ENCODE measurements at places on chromosomes 3 and 15.

- DNase-seq: no peak
These were observed 61.4 kb upstream of the KLF13 start for GRCh38 chr15:31265090-31265870.

- no peak for DNase-seq
These were observed 23.0 kb upstream of the ANP32A start for GRCh38 chr15:68843425-68844311.

- no peak for DNase-seq
These were observed 87.5 kb upstream of the MYO5C start for GRCh38 chr15:52383100-52383588.

DNA sequence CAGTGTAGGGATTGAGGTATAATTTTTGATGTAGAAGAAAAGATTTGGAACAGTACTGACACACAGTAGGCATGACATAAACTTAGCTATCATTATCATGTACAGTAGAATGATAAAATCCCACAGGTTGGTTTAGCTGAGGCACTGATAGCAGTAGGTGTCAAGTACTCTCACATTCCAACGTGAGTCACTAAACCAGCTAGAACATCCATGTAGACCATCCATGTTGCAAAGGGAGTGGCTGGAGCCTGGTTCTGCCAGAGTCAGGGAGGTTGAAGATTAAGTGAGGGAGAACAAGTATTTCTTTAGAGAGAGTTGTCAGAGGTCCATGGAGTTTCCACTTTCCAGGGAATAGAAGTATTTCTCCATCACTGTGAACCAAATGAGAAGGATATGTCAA, 157.2 kb upstream of the TMEM108 start:
- DNase-seq: no peak

- DNase-seq: no peak
These were observed 34.1 kb downstream of the PTPN23 start for GRCh38 chr3:47414666-47415587.

- DNase-seq: no peak
These were observed at the start of gene DLL4 for GRCh38 chr15:40928821-40929659. Gene DLL4 (plus strand): TSS chr15:40929340. CDS start chr15:40929669, 329 bp downstream.

GRCh38 chr15:45180201-45180600, 7.6 kb downstream of the SHF start:
- DNase-seq: no peak

- no peak for DNase-seq
These were observed 25.6 kb upstream of the NR2E3 start for GRCh38 chr15:71784719-71785118.

DNA sequence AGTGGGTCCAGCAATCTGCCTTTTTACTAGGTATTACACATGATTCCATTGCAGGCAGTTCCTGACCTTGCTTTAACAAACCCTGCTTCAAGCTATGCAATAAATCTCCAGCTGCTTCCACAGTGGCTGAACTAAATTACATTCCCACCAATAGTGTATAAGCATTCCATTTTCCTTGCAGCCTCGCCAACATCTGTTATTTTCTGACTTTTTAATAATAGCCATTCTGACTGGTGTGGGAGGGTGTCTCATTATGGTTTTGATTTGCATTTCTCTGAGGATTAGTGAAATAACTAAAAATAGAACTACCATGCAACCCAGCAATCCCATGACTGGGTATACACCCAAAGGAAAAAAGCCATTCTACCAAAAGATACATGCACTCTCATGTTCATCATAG, 36.4 kb upstream of the DNAJC13 start:
- no peak for DNase-seq

GRCh38 chr3:160108362-160108761, 116.9 kb upstream of the C3orf80 start:
- no peak for DNase-seq

- no peak for DNase-seq
These were observed 22.4 kb upstream of the GUCA1C start for GRCh38 chr3:108976058-108976457.

DNA sequence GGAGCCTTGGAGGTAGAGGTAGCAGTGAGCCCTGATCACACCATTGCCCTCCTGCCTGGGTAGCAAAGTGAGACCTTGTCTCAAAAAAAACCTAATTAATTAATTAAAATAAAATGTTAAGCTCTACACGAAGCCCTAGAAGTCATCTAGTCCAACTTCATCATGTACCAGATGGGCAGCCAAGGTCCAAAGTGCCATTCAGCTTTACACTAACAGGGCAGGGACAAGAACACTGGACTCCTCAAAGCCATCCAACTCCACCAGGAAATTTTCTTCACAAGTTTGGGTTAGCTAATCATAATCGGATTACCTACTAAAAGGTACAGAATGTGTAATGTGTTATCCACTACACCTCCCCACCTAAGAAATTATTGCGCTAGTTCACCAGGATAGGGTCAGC, 48.8 kb downstream of the WWTR1 start:
- DNase-seq: no peak

DNA sequence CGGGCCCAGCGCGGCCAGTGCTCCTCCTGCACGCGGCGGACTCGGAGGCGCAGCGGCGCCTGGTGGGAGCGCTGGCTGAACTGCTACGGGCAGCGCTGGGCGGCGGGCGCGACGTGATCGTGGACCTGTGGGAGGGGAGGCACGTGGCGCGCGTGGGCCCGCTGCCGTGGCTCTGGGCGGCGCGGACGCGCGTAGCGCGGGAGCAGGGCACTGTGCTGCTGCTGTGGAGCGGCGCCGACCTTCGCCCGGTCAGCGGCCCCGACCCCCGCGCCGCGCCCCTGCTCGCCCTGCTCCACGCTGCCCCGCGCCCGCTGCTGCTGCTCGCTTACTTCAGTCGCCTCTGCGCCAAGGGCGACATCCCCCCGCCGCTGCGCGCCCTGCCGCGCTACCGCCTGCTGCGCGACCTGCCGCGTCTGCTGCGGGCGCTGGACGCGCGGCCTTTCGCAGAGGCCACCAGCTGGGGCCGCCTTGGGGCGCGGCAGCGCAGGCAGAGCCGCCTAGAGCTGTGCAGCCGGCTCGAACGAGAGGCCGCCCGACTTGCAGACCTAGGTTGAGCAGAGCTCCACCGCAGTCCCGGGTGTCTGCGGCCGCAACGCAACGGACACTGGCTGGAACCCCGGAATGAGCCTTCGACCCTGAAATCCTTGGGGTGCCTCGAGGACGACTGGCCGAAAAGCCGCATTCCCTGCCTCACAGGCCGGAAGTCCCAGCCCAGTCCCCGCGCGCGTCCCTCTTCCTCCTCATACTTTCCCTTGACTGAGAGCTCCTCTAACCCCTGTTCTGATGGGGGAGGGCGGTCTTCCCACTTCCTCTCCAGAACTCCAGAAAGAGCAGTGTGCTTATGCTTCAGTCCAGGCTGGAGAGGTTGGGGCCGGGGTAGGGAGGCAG, 1.4 kb upstream of the IL17RC start:
- DNase-seq: no peak

- DNase-seq: no peak
These were observed 289 bp downstream of the PCSK6 start for GRCh38 chr15:101489237-101489598.

DNA sequence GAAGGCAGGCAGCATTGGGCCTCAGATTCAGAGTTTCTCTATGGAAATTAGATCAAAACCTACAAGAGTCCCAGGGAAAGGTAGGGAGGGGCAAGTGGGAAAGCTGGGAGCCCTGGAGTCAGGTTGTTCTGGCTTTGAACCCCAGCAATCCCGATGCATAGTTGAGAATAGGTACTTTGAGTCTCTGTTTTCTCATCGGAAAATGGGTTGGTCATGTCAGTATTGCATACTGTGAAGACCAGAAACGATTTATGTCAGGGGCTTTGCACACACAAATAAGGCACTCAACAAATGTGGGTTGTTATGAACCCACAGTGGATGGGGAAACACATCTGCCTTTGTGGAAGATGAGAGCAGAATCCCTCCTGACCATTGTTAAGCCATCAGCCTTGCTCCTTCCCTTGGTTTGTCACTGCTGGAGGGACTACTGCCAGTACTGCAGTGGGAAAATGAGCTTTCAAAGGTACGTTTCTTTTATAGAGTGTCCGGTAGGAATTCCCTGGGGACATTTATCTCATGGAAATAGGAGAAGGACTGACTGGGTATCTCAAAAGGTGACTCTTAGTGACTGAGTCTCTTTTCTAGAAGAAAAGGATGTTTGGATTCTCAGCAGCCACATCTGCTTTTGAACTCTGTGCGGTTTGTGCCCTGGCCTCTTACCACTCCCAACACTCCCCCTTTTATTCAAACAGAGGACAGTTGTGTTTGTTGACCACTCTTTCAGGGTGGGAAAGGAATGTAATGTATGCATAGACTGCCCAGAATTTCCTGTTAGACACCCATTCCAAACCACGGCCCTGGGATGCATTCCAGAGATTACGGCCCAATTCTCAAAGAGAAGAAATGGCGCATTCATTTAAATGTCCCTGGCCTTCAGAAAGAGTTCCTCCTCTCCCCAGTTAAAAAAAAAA, 54.6 kb upstream of the VILL start:
- no peak for DNase-seq

DNA sequence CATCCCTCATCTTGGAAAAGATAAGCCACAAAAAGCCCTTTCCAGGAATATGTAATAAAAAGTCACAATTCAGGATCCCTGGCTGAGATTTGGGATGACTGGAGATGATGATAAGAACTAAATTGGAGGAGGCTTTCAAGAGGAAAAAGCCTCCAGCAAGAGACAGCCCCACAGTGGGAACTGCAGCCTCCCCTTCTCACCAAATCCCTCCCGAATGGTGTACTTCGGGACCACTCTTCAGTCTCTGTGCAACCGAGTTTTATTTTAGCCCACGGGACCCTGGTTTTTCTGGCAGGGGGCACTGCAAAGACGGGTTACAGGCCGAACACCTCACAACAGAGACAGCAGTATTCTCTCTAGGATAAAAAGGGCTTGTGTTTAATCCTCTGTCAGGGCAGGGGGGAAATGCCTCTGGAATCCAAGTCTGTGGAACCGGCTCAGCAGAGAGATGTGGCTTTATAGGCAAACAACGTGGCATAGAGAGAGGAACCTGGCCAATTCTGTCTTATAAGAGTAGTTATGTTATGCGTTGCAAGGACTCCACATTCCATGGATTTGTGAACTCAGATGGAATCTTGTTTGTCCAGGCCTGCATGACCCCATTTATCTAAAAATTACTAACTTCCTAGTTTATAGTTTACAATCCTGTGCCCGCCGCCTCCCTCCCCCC, 1.2 kb upstream of the LMCD1 start:
- no peak for DNase-seq

DNA sequence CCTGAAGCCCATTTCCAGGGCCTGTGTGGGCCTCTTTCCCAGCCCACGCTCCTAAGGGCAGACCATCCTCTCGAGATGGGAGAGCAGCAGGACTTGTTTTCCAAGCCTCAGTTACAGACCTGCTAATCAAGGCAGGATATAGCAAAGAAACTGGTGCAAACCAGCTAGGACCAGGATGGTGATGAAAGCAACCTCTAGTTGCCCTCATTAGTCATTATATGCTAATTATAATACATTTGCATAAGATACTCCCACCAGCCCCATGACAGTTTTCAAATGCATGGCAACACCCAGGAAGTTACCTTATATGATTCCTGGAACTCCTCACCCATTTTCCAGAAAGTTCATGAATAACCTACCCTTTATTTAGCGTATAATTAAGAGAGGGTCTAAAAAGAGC, 34.4 kb upstream of the TRH start:
- DNase-seq: no peak

DNA sequence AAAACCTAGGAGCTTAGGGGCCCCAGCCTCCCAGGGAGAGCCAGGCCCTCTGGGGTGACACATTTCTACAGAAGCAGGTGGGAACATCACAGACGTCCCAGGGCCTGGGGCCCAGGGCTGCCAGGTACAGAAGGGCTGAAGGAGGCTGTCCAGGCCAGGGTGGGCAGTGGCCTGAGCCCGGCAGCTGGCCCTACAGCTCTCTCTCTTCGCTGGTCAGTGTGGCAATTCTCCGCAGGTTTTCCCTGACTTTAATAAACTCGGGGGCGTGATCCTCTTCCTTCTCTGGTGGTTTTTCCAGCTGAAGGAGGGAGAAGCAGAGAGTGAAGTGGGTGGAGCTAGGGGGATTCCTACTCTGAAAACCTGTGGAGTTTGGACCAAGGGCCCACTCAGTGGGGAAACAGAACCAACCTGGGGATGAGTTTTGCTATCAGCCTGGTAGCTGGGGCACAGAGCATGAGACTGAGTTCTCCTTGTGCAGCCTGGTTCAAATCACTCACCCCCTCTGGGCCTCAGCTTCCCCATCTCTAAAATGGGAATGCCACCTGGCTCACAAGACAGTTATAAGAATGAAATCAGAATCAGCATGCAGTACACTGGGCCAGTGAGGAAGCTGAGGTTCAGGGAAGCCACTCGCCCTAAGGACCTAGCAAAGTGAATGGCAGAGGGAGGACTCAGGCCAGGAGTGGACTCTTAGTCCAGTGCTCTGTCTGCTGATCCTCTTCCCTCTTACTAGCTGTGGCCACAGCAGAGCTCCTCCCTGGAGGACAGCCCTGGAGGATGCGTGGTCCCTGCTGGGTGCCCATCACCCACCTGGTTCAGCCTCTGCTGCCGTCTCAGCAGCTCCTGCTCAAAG, 10.6 kb downstream of the FAM107A start:
- DNase-seq: no peak

DNA sequence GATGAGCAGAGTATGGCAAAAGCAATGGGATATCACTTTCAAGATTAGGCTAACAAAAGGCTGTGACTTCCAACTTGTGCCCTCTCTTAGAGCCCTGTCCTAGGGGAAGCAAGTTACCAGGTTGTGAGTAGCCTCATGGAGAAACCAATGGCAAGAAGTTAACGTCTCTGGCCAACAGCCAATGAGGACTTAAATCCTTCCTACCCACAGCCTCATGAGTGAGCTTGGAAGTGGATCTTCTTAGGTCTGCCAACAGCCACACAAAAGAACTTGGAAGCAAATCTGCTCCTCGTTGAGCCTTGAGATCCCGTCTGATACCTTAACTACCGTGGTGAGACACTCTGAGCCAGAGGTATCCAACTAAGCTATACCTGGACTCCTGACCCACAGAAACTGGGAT, 5.7 kb downstream of the NME9 start:
- DNase-seq: no peak

GRCh38 chr3:161199926-161200325, 21.2 kb upstream of the NMD3 start:
- DNase-seq: no peak

GRCh38 chr3:176633511-176633910, 563.8 kb downstream of the TBL1XR1 start:
- no peak for DNase-seq

DNA sequence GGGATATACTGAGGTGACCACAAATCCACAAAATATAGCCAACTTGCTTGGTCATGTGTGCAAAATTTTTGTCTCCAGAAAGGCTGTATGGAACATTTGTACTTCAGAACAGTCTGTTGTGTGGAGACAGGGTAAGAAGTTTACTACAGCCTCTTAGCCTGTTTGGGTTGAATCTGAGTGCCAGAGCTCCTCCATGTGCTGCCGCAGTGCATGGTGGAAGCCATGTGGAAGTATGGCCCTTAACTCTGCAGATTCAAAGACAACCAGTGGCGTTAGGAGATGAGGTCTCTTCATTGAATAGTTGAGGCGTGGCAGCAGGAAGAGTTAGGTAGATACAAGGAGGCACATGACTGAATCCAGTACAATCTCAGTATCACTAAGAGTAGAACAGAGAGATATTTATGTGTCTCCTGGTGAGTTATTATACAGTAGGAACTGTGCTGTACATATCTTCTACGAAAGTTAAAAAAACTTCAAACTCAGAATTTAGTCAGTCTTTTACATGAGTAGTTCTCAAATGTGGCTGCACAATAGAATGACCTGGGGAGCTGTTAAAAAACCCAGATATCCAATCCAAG, 9.4 kb downstream of the EIF2A start:
- no peak for DNase-seq

GRCh38 chr3:188439080-188439479, 285.1 kb downstream of the LPP start:
- no peak for DNase-seq

All from stimulated activated CD4-positive, alpha-beta T cell treated with anti-CD3 and anti-CD28 coated beads, Interleukin-15, amount 100 ng/mL, for 1 hour (primary cell).